Left hindlimb (tissue), 1 donor: ENCODE measurements at places on chromosomes 1 and 21.

- DNase-seq: no peak
Observed at GRCh38 chr1:7726623-7727022, 44.5 kb upstream of the VAMP3 start.

GRCh38 chr1:214688891-214689290 is 85.9 kb downstream of the CENPF start:
- DNase-seq: no peak

- no peak for DNase-seq
Observed at GRCh38 chr1:186682736-186683135, 2.5 kb upstream of the PTGS2 start.

DNA sequence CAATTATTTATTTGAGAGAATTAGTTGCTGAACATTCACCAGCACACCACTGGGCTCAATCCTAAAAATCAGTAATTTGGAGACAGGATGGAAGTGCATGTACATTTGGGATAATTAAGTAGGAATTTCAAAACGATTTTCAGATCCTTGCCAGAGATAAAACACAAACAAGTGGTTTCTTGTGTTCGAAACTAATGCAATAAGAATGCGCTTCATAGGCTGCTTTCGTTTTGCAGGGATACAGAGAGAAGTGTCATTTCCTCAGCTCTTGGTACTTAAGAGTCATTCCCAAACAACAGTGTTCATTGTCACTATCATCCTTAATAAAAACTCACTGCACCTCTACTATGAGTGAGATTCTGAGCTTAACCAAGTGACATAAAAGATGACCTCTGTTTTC is 20.6 kb upstream of the USP24 start:
- DNase-seq: no peak

- DNase-seq: no peak
Observed at GRCh38 chr1:241034203-241034936, 322.6 kb downstream of the RGS7 start.

DNA sequence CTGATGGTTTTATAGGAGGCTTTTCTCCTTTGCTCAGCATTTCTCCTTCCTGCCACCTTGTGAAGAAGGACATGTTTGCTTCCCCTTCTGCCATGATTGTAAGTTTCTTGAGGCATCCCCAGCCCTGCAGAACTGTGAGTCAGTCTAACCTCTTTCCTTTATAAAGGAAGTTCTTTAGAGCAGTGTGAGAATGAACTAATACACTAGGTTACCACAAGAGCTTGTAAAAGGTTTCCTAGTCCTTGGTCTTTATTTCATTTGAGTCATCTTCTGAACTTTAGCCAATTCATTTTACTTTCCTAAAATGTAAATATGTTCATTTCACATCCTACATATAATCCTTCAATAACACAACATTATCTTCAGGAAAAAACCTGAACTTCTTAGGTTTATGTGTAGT is 365.3 kb downstream of the HHIPL2 start:
- no peak for DNase-seq

- no peak for DNase-seq
Observed at GRCh38 chr1:14996133-14997050, 157.2 kb upstream of the TMEM51 start.

DNA sequence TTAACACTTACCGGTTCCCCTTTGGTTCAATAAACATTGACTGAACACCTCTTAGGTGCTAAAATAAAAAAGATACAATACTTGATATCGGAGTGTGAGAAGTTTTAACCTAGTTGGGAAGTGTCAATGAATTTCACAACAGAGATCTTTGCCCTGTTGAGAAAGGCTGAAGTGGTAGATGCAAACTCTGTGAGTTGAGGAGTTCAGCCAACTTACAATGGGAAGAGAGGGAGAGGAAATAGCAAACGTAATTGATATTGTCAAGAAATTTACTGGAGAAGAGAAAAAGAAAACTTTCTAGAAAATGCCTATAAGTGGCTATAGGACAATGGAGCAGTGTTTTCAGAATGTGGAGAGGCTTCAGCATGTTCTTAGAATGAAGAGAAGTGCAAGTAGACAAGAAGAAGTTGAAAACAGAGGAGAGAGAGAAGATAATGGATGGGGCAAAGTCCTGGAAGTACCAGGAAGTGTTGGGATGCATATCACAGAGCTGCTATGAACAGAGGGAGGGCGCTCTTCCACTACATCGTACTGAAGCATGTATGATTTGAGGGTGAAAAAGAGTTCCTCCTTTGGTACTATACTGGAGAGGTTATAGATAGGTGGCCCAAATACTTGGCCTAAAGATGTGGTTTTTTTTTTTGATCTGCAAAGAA is 48.9 kb downstream of the MEF2D start:
- DNase-seq: no peak

DNA sequence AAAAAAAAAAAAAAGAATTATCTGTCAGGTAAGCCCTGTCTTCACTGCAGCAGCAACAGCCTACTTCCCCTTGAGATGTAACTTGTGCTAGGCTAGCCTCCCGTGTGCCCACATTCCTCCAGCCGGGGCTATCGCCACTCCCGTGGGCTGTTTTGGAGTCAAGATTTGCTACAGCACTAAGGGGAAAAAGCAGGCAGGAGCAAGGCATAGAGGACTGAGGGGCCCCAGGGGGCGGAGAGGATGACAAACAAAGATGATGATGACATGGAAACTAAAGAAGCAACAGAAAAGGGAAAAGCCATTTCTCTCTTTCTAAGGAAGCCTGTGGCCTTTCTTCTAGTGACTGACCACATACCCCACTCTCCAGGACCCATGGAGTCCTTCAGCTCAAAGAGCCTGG is 1.9 kb downstream of the TNFAIP8L2 start:
- DNase-seq: no peak

DNA sequence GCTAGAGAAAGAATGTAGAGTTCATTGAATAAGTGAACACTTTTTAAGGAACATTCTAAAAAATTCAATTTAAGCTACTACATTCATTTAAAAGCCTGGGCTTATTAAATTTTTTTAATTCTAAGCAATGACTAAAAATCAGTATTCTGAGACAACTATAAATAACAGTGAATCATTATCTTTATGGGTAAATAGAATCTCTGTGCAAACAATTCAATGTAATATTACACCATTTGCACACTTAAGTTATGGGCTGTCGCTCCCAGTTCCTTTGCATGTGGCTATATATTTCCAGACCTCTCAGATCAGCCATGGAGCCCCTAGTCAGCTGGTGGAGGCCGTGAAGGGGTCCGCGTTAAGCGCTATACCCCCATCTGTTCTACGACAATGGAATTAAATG is 65.1 kb downstream of the KCNK1 start:
- DNase-seq: no peak

- DNase-seq: no peak
Observed at GRCh38 chr1:201838381-201838780, 9.4 kb downstream of the IPO9 start.

GRCh38 chr1:175566247-175566646 is 177.1 kb downstream of the TNR start:
- no peak for DNase-seq

DNA sequence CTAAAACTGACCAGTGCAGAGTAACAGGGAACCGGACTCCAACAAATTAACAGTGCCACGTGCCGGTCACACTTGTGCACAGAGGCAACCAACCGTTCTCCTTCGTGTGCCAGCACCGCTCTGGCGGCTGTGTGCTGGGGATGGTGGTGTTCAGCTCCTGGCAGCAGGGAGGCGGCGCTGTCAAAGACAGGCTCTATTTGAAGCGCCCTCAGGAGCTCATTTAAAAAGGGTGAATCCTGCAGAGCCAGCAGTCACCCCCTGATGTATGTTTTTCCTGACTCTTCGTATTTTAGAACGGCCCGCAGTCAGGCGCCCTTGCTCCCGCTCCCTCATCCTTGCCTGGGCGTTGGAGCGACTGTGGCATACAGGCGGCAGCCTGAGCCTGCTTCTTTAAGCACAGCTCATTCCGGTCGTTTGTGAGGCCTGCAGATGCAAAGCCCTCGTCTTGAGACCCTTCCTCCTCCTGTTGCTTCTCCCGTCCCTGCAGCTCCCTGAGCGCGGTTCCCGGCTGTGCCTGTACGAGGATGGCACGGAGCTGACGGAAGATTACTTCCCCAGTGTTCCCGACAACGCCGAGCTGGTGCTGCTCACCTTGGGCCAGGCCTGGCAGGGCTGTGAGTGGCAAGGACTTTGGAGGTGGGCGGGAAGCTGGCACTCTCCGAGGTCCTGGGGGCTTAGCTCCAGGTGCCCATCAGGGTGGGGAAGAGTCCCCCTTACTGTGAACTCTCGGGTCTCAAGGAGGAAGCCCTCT is 1.1 kb downstream of the DFFB start:
- no peak for DNase-seq

- DNase-seq: no peak
Observed at GRCh38 chr1:107404756-107405155, 263.9 kb downstream of the NTNG1 start.
